ENCODE measurements at places on chromosomes 2 and 18.

- DNase-seq = no peak
Observed at GRCh38 chr18:11412811-11413210, 196.6 kb upstream of the SLC35G4 start.

DNA sequence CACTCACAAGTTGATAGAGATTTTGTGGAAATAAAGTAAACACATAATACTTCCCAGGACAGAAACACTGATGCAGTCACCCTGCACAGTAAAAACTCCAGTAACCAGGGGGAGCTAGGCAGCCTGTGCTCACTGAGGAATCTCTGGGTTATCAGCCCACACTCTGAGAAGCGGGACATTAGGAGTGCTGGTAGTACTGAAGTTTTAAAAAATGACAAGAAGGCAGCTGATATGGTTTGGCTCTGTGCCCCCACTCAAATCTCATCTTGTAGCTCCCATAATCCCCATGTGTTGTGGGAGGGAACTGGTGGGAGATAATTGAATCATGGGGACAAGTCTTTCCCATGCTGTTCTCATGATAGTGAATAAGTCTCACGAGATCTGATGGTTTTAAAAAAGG is 31.4 kb downstream of the KCTD1 start:
- DNase-seq = no peak

DNA sequence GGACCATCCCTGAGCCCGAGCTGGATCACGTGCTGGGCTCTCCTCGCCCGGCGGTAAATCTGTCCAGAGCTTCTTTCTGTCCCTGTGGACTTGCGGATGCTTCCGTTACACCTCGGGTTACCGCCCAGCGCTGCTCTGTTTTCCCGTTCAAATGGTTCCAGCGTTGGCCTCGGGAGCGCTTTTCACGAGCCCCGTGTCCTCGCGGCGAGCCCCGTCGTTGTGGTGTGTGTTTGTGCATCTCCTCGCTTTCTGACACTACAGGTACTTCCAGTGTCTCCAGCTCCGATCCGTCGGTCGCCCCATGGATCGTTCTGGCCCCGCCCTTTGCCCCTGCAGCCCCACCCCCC is 77.4 kb downstream of the RTP5 start:
- peak; percentile 19 for DNase-seq

DNA sequence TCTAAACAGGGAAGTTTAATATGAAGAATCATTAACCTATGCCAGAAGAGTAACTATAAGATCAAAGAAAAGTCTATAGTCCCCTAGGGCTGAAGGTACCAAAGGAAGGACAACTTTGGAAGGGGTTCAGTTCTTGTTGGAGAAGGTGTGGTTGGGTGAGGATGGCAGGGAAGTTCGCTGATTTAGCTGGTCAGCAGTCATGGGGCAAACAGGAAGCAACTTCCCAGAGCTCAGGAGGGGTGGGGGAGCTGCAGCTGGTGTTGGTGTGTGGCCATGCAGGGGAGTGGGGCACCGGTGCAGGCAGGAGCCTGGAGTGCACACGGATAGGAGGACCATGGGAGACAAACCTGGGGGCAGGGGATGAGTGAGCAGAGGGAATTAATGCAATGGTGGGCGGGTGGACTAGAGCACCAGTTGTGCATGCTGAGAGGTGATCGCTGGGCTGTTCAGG is 34.0 kb downstream of the FHOD3 start:
- no peak for DNase-seq

DNA sequence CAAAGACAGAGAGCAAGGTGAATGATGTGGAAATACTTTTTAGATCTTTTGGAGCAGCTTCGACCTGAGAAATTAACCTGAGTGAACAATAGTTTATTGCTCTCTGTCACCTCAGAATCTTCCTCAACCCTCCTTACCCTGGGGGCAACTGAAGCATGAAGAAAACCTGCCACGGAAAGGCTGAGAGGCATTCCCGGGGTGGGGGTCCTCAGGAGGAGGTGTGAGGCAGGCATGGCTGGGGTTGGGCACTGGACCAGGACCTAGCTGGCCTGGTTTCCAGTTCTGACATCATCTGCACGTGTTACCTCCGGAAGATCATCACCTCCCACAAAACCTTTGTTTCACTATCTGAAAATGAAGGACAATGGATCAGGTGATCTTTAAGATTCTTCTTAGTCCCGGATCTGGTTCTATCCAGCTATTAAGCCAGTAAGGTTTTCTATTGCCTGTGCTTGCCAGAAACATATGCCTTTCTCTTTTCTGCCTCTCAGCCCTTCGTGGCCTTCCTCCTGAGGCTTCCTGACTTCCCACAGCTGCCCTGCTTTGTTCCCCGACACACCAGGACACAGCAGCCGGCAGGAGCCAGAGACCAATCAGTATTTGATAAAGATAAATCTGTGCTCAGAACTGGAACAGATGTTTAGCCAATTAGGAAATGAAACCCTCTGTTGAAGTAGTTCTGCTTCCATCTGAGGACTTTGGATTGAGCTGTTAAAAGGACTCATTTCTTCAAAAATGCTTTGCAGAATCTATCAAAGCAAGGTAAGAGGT is 232.5 kb downstream of the TDRD15 start:
- DNase-seq = no peak

DNA sequence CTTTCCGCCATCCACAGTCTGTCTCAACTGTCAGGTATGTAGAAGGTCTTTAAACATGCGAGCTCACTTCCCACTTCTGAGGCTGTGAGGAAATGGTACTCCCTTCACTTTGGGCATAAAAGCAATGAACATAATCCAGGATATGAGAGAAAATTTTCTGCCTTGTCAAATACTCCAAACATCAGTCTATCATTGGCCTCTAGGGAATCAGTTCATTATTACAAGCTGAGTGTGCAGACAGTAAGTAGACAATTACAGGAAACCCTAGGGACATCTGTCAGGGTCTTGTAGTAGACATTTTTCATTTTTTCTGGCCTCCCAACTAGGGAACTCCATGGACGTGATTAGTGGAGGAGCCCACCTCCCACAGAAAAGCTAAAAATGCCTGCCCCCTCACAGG is 13.6 kb upstream of the APCDD1 start:
- no peak for DNase-seq

GRCh38 chr2:23635442-23636340 is 250.7 kb downstream of the KLHL29 start:
- DNase-seq = no peak

GRCh38 chr18:48100165-48100575 is 169.7 kb upstream of the SMAD2 start:
- no peak for DNase-seq

DNA sequence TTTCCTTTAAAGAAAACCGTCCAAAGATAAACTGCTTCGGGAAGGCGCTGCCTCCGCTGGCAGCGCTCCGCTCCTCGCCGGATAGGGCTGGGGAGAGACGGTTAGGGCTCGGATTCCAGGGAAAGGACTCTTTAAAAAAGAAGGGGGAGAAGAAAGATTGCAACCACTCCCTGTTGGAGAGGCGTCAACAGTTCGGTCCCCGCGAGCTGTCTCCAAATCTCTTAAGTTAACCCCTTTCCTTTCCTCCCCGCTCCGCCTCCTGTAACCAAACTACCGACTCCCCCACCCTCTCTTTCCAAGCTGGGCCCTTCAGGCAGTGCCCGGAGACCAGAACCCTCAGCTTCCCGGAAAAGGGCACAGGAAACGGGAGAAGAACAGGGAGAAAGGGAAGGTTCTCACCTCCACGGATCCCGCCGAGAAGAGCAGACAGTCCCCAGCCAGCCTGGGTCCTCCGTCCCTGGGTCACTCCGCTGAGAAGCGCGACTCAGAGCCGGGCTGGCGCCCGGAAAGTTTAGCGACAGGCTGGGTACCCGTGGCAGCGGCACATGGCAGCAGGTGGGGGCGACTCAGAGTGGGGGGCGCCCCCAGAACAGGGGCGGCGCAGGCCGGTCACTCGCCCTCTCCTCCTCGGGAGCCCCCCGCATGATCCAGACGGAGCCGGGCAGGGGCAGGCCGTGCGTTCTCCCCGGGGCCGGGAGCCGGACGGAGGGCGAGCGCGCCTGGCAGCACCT is 675 bp downstream of the FZD5 start:
- DNase-seq = no peak

DNA sequence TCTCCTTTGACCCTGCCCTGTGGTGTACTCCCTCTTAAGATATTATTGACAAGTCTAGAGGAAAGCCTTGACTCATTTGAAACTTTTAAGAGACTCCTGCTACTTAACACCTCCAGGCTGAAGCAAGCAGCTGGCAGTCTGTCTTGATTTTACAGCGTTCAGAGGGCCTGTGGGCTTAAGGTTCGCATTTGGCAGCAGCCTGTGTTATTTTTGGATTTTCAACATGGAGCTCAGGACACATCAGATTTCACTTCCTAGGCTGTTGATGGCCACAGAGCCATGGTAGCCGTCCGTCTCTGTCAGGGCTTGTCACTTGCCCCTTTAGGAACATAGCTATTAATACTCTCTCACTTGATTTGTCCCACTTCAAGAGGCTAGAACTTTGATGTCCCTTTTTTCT is 73.6 kb downstream of the VWA3B start:
- DNase-seq = no peak

DNA sequence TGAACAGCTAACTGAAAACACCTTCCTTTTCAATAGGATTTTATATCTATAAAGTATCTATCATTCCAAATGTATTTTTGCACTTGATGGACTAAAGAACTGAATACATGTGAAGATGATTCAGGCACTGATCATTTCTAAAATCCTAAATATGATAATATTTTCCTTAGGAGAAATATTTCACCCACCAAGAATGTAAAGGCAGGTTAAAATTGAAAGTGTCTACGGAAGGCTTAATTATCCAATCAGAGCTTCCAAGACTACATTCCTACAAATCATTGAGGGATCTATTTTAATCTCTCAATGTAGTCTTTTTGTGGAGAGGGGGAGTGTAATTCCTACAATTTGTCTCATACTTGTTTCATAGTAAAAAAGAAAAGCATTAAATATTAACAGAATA is 3.6 kb downstream of the GALNT3 start:
- no peak for DNase-seq

- DNase-seq = no peak
Observed at GRCh38 chr2:118255771-118256372, 167.6 kb downstream of the INSIG2 start.

- no peak for DNase-seq
Observed at GRCh38 chr2:12797815-12798214, 81.1 kb downstream of the TRIB2 start.

GRCh38 chr2:206820807-206821206 is 55.4 kb downstream of the FASTKD2 start:
- DNase-seq = no peak

- peak; percentile 40 for DNase-seq
Observed at GRCh38 chr2:199985625-199986207, 30.3 kb downstream of the MAIP1 start.

GRCh38 chr2:29109246-29109645 is 6.0 kb upstream of the CLIP4 start:
- no peak for DNase-seq

- no peak for DNase-seq
Observed at GRCh38 chr2:69796174-69796573, 33.3 kb upstream of the GMCL1 start.

- DNase-seq = no peak
Observed at GRCh38 chr2:32129086-32129485, 36.6 kb upstream of the SLC30A6 start.

DNA sequence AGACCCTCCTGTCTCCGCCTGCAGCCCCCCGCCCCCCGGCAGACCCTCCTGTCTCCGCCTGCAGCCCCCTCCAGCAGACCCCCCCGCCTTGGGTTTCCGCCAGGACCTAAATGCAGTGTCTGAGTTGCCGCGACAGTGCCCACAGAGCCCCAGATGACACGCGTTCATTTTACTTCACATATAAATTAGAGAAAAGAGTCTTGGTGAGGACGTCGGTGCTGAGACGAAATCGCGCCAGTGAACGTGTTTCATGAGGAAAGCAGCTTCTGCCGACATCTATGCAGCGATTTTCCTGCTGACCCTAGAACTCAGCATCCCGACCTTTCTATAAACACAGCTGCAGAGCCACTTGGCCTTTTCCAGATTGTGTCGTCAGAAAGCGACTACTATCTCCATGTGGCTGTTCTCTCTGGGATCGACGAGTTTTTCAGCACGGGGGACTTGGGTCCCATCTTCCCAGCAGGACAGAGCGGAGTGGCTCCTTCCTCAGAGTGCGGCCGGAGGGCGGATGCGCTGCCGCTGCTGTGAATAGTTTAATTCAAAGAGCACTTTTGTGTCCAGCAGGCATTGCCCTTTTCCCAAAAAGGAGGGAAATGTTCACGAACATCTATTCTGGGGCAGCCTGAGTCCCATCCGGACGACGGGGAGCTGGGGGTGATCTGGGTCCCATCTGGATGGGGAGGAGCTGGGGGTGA is 136.7 kb downstream of the NFATC1 start:
- peak; percentile 15 for DNase-seq

DNA sequence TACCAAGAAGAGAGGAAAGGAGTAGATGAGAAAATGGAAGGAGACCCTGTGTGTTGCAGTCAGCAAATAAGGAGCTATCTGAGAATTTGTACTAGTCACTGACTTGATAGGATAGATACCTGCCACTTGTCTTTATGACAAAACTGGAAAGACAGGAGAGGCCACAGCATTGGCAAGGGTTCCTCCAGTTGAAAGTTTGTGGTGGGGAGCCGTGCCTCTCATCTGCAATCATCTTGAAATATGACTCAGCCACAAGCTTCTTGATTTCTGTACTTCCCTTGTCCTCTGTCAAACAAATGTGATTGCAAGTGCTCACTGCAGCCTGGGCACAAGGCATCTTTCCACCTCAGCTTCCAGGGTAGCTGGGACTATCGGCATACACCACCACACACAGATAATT is 99.1 kb downstream of the GREB1L start:
- DNase-seq = no peak

- peak; percentile 22 for DNase-seq
Observed at GRCh38 chr2:43055985-43056384, 170.4 kb downstream of the ZFP36L2 start.

GRCh38 chr2:68185541-68186164 is 28.0 kb downstream of the PNO1 start:
- DNase-seq = peak; percentile 59

DNA sequence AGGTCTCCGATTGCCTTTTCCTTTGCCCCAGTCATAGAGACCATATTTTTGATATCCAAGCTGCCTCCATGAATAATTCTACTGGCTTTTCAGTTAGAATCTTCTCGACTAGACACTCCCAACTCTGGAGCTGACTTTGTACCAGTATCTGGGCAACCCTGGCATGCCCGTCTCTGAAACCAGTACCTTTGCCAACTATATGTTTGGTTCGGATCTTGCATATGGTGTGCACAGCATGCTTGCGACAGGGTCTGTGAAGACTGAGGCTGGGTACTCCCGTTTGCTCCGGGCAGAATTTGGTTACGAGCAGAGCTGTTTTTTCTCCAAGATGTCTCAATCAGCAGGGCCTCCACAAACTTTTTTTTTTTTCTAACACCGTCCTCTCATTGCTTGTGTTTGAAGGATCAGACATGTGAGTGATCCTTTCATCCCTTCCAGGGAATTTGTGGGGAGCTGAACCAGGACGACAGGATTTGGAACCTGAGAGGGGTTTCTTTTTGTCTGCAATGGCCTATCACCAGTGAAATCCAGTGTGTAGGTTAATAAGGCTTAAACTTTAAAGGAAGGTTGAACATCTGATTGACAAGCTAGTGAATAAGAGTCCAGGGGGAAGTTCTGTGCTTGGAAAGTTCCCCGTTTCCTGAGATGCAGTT is 322.3 kb downstream of the MYCN start:
- DNase-seq = no peak

GRCh38 chr2:41718705-41719104 is 329.1 kb upstream of the PKDCC start:
- DNase-seq = no peak
